ENCODE measurements at places on chromosomes 12 and 14. TPM values are rescaled to one million over a fixed set of nuclear protein-coding genes. Genes with fewer than 3 reads are reported as not detected.

- H3K4me1 ChIP-seq = no peaks in the 10 kb centered on the region
- H3K27me3 ChIP-seq = no peaks in the 10 kb centered on the region
- no peak overlapping the region for H3K4me3 ChIP-seq
- H3K27ac ChIP-seq = no peak overlapping the region
- H3K36me3 ChIP-seq = no peaks in the 10 kb centered on the region
Measured at GRCh38 chr12:83996671-83997070, 915.9 kb downstream of the SLC6A15 start.

- H3K4me3 ChIP-seq = no peak overlapping the region
- no peaks in the 10 kb centered on the region for H3K27me3 ChIP-seq
- DNase-seq = no peak
Measured at GRCh38 chr12:6964605-6965025, 5.8 kb downstream of the PHB2 start.

GRCh38 chr14:23432946-23433345 is 2.5 kb downstream of the MYH7 start:
- H3K36me3 ChIP-seq = no peaks in the 10 kb centered on the region
- no peak for DNase-seq
- no peaks in the 10 kb centered on the region for H3K27me3 ChIP-seq
- no peaks in the 10 kb centered on the region for H3K4me1 ChIP-seq
- no peak overlapping the region for H3K27ac ChIP-seq

- H3K36me3 ChIP-seq = no peaks in the 10 kb centered on the region
- no peaks in the 10 kb centered on the region for H3K27me3 ChIP-seq
- H3K4me3 ChIP-seq = no peak overlapping the region
Measured at GRCh38 chr14:105880616-105881015, 354.2 kb downstream of the TMEM121 start.

GRCh38 chr12:47415054-47415453 is 290.8 kb downstream of the RPAP3 start:
- H3K27ac ChIP-seq = no peak overlapping the region
- no peaks in the 10 kb centered on the region for H3K4me1 ChIP-seq
- no peaks in the 10 kb centered on the region for H3K27me3 ChIP-seq
- no peaks in the 10 kb centered on the region for H3K36me3 ChIP-seq

GRCh38 chr14:57575482-57575881 is 81.8 kb upstream of the CCDC198 start:
- no peaks in the 10 kb centered on the region for H3K36me3 ChIP-seq
- H3K27me3 ChIP-seq = no peaks in the 10 kb centered on the region
- DNase-seq = no peak
- no peaks in the 10 kb centered on the region for H3K4me1 ChIP-seq

The SSPN gene
- total RNA-seq = 0.22 TPM

The PTCSC3 gene
- not detected for total RNA-seq

Measured in naive thymus-derived CD4-positive, alpha-beta T cell (primary cell).